ENCODE measurements at places on chromosomes 13 and 19.

GRCh38 chr19:3986260-3987041 is 1.2 kb upstream of the EEF2 start:
- no peak for DNase-seq

DNA sequence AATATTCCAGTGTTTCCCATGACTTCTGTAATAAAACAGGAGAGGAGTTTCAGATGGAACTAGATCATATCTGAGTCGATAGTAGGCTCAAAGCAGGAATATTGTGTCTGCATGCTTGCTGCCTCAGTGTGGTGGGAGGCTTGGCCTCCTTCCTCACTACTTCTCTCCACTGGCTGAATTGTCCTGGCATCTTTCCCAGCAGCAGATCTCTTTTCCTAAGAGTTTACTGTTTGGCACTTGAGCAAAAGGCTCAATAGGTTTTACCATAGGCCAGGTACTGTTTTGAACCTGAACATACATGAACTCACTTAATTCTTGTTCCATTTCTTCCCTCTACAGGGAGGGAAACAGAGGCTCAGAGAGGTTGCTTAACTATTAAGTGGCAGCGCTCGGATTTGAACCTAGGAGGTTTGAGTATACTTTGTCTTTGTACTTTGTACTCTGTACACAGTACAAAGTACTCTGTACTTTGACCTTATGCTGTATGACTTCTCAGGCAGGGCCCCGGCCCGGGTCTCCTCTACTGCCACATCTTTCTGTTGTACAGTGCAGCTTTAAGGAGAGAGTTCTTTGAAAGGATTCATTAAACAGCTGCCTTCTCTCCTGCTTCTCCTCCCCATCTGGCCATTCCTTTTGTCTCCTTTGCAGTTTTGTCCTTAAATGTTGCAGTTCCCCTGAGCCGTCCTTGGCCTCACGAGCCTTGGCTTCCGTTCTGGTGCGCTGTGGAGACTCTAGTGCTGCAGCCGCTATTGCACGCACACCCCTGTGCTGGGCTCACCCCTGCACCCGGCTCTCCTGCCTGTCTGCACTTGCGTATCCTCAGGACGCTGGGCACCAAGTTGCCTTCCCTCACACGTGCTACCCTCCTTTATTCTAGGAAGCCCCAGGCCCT is 8.1 kb downstream of the B3GLCT start:
- DNase-seq: no peak

DNA sequence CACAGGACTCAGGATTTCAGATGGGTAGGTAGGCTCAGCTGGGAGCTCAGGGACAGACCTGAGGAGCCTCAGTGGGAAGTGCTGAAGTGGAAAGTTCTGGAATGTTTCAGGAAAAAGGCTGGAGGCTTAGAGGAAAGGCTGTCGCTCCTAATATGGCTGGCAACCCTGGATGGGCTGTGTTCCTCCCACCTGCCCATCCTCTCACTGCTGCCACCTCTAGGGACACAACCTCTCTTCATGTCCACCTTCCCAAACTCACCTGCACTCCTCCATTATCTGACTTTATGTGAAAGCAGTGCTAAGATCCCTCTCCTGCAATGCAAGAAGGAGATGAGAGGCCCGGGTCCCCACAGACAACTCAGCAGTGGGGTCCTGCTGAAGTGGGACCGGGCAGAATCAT is 5.8 kb upstream of the CEACAM21 start:
- DNase-seq: no peak

GRCh38 chr19:718991-719512 is 10.3 kb downstream of the PALM start:
- DNase-seq: no peak

- no peak for DNase-seq
These were observed 84.3 kb downstream of the NUFIP1 start for GRCh38 chr13:44904967-44905366.

DNA sequence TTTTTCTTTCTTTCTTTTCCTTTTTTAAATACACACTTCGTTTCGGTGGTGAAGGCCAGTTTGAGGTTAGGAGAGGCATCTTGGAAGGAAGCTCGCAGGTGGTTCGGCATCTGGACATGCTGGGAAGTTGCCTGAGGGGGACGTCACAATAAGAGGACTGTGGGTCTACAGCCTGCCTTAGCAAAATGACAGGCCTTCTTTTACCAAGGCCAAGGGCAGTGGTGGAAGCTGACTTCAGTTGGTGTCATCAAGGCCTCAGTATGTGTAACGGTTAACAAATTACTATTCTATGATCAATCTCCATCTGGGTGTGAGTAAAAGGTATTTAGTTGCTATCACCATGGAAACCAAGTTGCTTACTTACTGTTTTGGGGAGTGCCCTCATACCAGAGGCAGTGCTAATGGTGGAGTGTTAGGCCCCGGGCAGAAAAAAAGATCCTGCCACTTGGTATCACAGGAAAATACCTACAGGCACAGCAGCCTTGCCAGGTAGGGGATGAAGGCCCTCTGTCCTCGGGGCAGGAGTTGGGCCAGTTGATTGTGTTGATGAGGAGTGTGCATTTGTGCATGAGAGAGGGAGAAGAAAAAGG is 10.3 kb downstream of the ACTN4 start:
- DNase-seq: no peak

Data from stimulated activated CD4-positive, alpha-beta T cell treated with anti-CD3 and anti-CD28 coated beads, Interleukin-2, amount 100 ng/mL, for 48 hours (primary cell).